ENCODE measurements at places on chromosomes 11 and 22. TPM values are rescaled to one million over a fixed set of nuclear protein-coding genes. Genes with fewer than 3 reads are reported as not detected.
A peak's percentile ranks its signal among the peaks of the same experiment; 100 is the strongest.

GRCh38 chr11:79102840-79103239, 338.0 kb downstream of the TENM4 start:
- no peak for DNase-seq

Gene GPR83
- 0.30 TPM for polyA plus RNA-seq

DNA sequence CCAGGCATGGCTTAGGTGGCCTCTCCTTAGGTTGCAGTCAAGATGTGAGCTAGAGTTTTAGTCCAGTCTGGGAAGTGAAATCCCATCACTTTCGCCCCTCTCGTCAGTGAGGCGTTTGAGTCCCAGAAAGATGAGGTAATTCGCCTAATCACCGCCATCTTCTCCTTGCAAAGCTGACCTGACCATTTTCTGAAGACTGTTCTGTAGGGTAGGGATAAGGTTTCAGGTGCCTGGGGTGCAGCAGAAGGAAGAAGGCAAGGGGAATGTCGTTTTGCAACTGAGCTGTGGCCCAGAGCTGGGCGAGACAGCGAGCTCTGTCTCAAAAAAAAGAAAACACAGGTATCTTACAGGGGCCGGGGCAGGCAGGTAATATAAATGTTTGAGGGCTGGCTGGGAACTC, 61.7 kb upstream of the CECR2 start:
- no peak for DNase-seq

Gene GLYAT
- not detected for polyA plus RNA-seq

- DNase-seq, result no peak
These were observed 1.3 kb upstream of the GDPD4 start for GRCh38 chr11:77302752-77303151.

DNA sequence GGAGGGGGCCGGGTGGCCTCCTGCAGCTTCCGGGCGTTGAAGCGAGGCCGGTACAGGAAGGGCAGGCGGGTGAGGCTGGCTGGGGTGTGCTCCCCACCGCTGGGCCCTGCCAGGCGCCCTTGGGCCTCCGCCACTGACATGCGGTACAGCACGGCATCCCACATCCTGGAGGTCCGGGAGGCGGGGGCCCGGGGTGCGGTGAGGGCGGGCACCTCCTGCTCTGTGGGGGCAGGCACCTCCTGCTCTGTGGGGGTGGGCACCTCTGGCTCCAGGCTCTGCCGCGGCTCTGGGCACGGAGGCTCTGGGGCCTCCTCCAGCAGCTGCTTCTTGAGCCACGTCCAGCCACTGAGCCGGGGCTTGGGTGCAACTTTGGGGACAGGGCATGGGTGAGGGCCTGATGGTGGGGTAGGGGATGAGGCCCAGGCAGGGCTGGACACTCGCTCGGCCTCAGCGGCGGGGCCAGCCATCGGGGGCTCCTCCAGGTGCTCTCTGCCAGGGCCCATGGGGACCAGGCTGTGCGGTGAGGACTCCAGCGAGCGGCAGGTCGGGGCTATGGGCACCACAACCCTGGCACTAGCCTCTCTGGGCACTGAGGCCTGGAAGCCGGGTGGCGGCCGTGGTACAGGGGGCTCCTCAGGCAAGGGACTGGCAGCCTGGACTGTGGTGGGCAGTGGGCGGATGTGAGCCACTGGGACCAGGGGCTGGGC, 2.3 kb downstream of the PRR33 start:
- DNase-seq, result no peak

- no peak for DNase-seq
These were observed 44.2 kb downstream of the MRE11 start for GRCh38 chr11:94449437-94449836.

DNA sequence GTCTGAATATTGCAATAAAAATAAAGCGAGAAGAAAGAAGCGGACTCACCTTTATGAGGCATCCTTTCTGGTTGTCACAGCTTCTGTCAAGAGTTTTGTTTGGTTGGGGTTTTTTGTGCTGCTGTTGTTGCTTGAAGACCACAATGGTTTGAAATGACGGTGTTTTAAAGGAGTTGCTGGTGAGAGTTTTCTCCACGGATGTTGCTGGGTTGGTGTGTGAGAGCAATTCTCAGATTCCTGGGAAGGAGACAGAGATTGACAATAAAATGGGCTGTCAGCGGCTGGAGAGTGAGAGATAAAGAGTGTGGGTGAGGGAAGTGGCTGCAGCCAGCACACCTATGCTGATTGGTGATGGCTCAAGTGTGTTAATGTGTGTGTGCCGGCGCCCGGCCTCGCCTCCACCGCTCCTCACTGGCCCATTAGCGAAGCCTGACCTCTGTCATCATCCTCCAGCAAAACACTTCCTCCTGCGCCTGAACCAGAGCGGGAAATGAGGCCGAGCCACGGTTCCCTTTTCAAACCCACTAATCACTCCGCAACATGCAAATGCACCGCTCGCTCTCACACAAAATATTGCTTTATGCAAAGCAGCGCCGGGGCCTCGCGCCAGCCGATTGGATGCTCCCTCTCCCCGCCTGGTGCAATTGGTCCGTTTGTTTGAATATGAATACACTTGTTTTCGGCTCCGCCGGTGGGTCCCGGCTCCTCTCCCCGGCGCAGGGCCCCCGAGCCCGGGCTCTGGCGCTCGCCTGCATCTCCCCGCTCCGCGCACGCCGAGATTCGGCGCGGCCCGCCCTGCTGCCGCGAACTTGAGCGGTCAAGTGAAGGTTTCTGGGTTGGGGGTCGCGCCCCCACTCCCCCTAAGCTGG, at the start of gene PAX6:
PAX6 (minus strand) TSS at position 544 of the 869 bp plus-strand sequence. CDS start 4,911 bp downstream, outside the sequence.
- DNase-seq, result no peak

- peak; percentile 75 for DNase-seq
These were observed at the start of gene MEI1 for GRCh38 chr22:41699264-41700107. TSS of gene MEI1 (plus strand) at chr22:41699503. CDS start at chr22:41699539, 36 bp downstream.

Gene B4GALNT4
- 40.9 TPM for polyA plus RNA-seq

Gene HTR3B
- polyA plus RNA-seq, result not detected

DNA sequence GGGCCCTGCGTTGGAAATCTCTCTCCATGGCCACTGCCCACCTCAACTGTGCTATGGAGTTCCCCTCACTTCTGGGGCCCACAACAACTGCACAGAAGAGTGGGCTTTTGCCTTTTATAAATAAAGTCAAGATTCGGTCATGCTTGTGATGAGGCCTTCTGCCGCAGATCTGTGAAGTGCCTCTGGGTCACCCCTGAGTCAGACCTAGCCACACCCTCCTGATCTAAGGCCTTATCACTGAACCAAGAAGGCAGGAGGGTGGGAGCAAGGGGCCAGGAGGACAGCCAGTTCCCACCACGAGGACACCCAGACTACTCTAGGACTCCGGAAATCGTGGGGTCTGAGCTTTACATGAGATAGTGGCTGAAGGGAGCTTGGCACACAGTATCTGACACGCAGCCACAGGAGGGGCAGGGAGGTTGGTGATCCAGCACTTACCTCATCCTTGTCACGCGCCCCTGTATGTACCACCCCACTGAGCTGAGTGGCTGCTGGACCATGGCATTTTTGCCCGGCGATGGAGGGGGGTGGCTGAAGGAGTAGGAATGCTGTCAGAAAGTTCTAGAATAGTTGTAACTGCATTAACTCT, 115.7 kb downstream of the ABTB2 start:
- no peak for DNase-seq

GRCh38 chr11:124801014-124801413, 808 bp upstream of the MSANTD2 start:
- no peak for DNase-seq

DNA sequence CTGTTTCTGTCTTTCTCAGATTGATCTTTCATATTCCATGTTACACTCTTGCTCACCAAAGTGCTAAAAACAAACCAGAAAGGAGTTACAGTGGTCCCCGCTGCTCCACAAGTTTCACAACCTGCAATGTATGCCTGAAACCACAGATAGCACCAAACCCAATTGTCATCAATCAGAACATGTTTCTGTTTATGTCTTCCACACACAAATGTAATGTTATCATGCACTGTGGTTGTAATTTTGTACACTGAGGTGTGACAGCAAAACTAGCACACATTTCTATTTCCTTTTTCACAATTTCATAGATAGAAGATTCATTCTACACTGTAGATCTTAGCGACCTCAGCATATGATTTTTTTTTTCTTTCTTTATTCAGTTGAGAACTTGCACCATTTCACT, 1045.9 kb upstream of the RAG2 start:
- DNase-seq, result no peak

GRCh38 chr11:20647976-20648565, 21.3 kb upstream of the NELL1 start:
- DNase-seq, result peak; percentile 79

GRCh38 chr22:45709060-45709739, 37.6 kb downstream of the ATXN10 start:
- no peak for DNase-seq

DNA sequence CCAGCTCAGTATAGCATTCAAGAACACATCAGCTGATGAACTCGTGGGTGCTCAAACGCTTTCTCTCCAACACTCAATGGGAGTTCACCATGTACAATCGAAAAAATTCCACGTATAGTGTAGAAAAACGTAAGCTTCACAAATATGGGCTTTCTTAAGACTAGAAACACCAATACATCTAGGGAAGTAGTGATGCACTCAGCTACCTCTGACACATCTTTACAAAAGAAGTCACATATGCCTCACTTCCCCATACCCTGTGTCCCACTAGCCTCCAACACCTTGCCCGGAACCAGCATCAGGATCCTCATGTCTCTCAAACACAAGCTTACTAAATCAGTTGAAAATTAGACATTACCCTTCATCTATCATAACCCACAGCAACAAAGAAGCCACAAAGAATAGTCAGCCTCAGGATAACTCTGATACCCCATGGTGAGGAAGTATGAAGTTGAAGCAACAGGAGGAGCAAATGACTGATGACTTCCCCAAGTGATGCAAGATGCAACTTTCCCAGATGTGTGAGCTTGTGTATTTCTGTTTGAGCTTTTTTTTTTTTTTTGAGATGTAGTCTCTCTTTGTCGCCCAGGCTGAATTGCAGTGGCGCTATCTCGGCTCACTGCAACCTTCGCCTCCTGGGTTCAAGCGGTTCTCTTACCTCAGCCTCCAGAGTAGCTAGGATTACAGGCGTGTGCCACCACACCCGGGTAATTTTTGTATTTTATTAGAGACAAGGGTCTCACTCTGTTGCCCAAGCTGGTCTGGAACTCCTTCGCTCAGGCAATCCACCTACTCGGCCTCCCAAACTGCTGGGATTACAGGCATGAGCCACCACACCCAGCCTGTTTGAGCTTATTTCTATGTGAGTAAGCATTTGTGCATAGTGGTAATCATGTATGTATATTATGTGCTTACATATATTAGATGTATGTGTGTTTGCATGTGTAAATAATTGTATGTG, 8.5 kb upstream of the DENND5A start:
- no peak for DNase-seq

DNA sequence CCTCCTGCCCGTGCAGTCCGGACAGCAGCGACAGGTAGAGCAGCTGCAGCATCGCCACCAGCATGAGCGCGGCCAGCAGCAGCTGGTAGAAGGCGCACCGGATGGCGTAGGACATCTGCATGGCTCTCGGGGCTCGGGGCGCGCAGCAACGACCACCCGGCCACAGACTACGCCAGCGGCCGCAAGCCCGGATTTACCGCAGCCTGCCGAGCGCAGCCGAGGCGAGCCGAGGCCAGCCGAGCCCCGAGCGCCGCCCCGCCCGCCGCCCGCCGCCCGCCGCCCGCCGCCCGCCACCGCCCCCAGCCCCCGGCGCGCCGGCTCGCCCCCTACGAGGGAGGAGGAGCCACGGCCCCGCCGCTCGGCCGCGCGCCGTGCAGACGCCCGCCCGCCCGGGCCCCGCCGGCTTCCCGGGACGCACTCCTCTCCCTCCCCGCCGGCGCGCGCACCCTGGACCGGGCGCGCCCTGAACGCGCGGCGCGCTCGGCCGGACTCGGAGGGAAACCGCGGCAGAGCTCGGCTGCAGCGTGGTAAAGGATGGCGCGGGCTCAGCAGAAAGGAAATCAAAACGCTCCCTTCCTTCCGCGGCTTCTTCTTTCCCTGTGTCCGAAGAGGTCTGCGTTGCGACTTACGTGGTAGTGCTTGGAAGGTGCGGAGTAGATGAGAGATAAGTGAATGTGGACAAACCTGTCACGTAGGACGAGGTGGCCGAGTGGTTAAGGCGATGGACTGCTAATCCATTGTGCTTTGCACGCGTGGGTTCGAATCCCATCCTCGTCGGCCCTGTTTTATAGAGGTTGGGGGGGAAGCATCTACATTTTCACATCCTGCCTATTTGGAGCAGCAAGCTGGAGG, at the start of gene B4GAT1:
B4GAT1 (minus strand) TSS at position 205 of the 852 bp plus-strand sequence; CDS start at position 121, 84 bp downstream.
- peak; percentile 84 for DNase-seq

Gene KCNQ1
- polyA plus RNA-seq, result 2.4 TPM

Gene OR52E8
- not detected for polyA plus RNA-seq

DNA sequence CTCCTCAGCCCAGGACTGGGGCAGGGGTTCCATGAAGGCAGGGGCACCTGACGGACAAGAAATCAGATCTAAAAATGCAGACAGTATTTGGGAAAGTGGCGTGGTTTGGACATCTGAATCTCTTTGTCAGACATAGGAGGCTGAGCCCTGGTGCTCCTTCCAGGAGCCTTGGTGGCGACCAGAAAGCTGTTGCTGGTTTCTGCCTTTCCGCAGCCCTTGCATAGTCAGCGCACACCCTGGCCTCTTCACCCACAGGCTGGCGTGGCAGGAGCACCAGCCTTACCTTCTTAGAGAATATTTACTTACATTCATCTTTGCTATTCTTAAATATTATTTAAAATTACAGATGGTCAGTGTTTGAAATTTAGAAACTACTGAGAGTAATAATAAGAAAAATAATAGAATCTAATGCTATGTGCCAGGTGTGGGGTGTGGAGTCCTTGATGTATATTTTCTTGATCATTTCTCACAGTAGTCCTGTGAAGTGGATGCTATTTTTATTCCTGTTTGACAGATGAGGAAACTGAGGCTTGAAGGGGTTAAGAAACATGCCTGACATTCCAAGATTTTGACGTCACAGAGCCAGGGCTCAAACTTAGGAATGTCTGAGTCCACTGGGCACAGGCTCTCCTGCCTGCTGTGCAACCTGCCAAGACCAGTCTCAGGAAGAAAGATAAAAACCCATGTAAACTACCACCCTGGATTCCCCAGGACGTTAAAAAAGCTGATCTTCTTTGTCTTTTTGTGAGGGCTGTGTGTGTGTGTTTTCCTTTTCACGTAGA, 51.6 kb downstream of the TBC1D22A start:
- DNase-seq, result peak; percentile 39

DNA sequence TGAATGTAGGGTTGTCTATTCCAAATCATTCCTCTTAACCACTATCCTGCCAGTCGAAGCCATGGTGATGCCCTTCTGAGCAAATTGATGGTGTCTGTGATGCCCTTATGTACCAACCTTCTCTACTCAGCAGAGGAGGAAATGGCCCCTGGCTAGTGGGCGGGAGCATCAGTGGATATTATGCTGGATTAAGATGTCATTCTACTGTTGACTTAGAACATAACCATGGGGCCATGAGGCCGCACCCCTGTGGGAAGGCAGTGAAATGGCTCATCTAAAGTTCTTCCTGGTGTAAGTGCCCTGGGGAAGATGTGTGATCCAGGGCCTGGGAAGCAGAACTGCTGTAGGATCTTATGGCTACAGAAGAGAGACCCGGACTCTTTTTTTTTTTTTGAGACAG, 20.7 kb upstream of the P2RY2 start:
- no peak for DNase-seq

Gene MS4A6E
- not detected for polyA plus RNA-seq

Gene TNNI2
- not detected for polyA plus RNA-seq

DNA sequence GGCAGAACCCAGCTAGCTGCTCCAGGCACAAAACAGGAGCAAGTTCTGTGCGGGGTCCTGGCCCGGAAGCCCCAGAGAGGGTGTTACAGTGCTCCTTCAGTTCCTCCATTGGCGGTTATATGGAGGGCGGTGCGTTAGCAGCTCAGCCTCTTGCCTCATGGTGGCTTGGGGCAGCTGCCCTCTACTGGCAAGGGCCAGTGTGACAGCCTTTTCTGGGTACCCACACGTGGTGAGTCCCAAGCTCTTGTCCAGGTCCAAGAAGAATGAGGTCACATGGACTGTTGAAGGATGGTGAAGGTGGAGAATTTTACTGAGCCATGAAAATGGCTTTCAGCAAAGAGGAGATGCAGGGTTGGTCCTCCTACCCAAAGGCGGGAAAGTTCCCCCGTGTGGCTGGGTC, 100.5 kb downstream of the WT1 start:
- peak; percentile 84 for DNase-seq

Data from H1 (cell line).